Esophagus muscularis mucosa (tissue), 4 donors: ENCODE measurements at places on chromosomes 3 and 15. TPM values are rescaled to one million over a fixed set of nuclear protein-coding genes. Genes with fewer than 3 reads are reported as not detected.

Gene P2RY1
- total RNA-seq = 1.7 TPM

Gene ANKRD63
- not detected for total RNA-seq

Gene REC114
- not detected for total RNA-seq

Gene GALNT15
- 320 TPM for total RNA-seq

Gene GRM2
- total RNA-seq = not detected

Gene FBXL2
- total RNA-seq = 6.3 TPM

GRCh38 chr15:88890495-88890894 is 4.8 kb downstream of the HAPLN3 start:
- no peak for DNase-seq

DNA sequence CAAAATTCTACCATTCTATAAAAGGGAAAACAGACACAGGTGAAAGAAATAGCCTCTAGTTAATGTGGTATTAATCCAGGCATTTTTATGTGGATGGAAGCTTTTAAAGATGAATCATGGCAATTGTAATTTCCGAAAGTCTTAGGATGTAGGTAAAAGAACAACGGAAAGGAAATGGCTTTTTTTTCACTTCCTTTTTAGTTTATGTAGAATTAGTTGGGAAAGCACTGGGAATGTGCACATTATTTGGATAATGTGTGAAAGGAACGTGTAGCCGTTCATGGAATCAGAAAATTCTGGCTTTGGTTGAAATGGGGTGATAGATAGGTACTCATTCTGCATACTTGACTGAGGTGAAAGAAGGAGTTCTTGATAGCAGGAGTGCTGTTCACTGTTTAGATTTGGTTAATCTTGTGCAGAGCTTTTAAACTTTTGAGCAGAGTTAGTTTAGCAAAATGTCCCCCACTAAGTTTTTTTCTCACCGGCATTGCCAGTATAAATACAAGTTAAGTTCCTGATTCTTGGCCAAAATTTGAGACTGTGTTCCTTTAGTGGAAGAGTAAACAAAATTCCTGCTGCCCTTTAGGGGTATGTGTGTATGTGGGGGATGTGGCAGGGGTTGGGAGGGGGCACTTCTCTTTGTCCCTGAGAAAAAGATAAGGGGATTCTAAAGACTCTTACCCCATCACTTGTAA is 20.2 kb upstream of the UTS2B start:
- DNase-seq = no peak

DNA sequence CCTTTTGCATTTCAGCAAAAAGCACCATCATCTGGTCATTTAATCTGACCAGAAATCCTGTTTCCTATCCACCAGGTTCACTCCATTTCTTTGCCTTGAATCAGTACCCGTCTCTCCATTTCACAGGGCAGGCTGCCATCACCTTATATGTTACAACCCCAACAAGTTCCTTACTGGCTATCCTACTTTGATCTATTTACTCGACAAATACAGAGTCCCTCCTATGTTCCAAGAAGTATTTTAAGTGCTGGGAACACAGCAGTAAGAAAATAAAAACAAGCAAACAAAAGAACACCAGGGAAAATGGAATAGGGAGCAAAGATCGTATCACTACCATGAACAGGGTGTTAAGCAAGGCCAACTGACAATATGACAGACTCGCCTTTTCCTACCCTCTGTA is 295.2 kb upstream of the WNT5A start:
- peak; percentile 37 for DNase-seq

DNA sequence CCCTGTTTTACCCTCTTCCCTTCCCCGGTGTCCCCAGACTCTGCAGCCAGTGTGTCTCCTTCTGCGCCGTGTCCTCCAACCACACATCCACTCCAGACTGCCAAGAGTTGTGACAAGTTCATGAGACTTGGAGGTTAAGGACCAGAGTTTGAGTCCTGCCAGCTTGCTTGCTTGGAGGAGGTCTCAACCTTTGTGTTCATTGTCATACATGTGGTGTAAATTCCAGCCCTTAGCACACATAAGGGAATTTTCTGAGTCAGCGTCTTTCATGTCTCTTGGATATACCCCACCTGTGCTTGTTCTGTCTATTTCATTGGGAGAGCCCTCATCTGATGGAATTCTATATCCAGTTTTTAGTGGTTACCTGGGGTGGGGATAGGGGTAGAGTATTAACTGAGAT is 13.3 kb downstream of the CORO2B start:
- no peak for DNase-seq

DNA sequence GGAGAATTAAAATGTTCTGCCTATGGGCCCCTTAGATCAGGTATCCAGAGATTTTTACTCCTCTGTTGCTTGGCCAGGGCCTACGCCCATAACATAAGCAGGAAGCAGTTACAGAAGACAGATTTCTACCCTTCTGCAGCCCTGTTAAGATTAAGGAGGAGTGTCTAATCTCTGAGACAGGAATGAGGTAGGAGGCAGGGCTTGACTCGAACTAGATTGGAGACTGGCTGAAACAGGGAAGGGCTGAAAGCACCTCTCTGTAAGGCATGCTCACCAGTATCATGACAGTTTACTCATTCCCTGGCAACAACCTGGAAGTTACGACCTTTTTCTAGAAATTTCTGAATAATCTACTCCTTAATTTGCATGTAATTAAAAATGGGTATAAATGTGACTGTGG is 16.7 kb downstream of the PLA2G4D start:
- no peak for DNase-seq

DNA sequence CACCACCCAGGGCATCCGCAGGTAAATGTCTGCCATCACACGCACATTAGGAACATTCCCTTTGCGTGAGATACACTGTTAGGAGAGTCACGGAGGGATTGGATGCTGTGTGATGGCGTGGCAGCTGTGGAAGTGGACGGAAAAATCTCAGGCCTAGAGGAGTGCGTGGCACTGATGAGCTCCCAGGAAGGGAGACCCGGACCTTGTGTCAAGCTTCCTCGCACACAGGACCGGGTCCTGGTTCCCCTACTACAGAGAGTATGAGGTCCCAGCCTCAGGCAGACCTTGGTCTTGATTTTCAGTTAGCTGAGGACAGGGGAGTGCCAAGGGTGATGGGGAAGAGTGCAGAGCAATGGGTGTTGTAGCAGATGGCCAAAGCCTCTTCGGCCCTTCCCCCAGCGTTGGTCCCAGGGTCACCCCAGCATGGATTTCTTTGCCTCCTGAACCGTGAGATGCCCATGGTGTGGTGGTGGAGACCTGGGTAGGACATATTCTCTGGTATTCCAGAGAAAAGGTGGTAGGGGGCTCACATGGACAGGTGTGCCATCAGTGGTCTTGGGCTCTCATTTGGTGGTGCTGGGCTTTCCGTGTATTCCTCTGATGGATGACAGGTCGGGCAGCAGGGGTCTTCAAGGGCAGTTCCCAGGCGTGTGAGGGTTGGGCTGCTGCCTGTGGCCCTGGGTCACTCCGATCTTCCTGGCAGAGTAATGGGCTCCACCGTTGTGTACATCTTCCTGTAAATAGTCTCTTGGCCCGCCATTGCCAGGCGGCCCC is 105.1 kb downstream of the SNRPN start:
- DNase-seq = no peak

DNA sequence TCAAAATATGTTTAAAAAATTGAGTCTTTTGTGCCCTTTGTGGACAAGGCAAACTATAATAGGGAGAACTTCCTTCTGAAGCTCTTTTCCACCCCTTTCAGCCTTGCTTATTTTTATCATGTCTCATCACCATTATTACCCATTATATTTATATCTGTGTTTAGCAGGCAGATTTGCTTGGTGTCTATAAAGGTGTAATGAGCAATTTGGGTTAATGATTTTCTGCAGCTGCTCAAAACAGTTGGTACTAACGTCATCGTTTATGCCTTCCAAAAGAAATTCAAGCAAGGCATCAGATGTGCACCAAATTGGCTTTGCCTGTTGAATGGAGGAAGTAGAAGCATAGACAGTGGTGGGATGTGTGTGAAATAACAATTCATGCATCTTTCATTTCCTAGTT is 483.7 kb upstream of the SGO1 start:
- no peak for DNase-seq

DNA sequence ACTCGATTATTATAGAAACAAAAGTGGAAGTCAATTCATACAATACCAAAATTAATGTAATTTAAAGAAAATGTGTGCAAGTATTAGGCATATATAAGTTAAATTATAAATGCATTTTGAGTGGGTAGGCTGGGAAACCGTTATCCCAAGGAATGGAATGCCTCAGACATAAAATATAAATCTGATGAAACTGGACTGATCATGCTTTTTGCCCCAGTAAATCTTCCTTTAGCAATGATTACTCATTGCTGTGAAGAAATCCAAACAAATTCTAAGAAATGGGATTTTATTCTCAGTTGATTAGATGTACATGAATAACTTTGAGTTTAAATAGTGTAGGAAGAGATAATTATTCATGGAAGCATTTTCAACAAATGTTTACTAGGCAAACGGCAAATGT is 185.5 kb upstream of the KCNMB2 start:
- DNase-seq = no peak

DNA sequence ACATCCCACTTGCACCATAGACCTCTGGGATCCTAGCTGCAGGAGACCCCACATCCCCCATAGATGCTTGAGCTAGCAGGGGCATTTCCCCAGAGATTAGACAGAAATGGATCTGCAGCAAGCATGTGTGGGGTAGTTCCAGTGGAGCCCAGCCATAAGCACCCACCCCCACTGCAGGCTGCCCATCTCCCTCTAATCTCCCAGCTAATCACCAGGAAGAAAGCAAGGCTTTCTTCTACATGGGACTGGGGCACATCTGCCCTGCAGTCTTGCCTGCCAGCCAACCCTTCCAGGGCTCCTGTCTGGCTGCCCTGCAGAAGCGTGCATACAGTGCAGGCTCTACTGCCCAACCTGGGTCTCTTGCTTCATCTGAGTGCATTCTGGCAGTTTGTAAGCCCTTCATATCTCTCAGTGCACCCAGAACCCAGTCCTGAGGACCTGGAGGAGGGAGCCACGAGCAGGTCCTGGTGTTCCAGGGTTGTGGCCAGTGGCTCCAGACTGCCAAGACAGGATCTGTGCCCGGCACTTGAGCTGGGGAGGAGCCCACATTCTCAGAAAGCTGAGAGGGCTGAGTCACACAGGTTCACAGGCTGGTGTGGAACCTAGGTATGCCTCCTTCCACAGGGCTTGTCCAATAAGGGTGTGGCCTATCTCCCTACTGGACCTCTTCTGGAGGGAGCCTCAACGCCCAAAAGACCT is 49.9 kb upstream of the IGSF11 start:
- DNase-seq = no peak

GRCh38 chr15:49323207-49323606 is 99.8 kb upstream of the FGF7 start:
- no peak for DNase-seq

DNA sequence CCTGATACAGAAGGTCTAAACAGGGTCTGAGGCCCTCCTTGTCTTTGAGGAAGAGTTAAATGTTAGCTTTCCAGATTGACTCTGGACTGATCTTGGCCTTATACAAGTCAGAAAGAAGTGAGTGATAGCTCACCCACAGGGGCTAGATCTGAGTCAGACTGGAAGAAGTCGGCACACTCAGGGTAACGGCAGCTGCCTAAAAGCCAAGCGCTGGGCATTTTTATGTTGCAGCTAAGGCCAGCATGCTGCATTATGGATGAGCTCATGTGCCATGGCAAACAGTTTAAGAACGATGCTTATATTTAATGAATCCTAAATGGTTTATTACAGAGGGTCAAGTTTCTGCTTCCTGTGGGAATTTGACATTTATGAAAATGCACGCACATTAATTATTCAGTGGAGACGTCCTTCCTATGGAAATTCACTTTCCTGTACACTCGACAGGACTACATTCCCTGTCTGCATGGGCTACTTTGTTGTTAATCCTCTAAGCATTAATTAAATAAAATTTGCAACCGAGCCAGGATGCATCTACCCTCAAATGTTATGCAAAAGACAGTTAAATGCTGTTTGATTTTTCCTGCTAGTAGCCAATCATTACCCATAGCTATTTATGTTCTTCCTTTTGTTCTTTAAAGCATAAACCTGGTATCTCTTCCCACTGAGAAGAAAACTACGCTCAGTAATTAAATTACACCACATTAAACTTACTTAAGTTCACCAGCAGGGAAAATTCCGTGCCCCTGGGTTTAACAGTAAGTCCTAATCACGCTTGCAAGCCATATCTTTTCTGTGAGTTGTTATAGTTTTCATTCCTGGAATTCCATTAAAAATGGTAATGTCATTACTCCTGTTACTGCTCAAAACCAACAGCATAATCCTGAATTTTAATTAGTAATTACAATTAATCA is 762.7 kb upstream of the CFAP20DC start:
- DNase-seq = no peak

DNA sequence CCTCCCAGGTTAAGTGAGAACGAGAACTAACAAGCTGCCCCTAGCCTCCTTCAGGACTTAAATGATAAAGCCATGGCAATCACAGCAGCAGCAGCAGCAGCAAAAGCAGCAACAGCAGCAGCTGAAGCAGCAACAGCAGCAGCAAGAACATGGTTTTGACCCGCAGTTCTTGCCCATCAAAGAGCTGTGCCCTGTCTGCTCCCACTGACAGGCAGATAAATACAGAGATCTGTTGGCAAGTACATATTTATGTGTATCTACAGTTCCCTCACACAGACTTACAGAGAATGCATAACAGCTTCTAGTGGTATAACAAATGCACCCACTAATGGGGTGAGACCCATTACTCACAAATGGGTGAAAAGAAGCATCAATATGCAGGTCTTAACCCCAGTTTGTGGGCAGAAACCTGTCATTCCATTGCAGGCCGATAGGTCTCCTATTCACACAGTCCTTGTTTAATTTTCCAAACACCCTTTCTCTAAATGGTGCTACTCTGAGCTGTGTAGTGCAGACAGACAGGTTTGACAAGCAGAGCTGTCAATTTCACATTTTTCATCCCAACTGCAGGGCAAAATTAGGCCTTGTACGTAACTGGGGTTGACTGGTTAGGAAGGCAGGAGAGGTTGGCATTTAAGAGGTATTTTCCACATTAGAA is 316.3 kb downstream of the TIGIT start:
- DNase-seq = no peak

GRCh38 chr15:81007428-81008064 is 6.8 kb downstream of the TLNRD1 start:
- DNase-seq = no peak

DNA sequence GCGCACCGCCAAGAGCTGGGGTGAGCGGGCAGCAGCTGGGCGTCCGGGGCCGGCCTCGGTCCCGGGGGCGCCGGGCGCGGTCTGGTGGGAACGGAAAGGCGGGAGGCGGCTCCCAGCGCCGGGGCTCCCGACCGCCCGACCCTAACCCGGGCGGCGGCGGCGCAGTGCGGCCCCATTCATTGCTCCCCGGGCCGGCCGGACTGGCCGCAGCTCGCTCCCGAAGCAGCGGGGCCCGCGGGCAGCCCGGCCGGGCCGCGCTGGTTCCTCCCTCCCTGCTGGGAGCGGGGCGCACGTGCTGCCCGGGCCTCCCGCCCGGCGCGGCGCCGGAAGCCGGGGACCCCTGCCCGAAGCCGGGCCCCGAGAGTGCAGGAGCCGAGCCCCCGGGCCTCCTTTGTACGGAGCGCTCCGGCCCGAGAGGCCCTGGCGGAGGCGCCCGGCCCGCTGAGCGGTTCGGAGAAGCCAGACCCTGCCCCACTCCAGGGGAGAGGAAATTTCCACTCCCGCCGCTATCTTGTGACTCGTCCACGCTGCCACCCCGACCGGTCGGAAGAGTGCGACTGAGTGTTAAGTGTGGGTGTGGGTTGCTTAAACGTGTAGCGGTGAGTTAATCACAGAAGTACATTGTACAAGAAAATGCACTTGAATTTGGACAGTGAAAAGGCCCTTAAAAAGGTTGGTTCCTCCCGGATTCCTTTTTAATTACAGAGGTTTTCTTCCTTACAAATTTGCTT is 613 bp downstream of the ATP1B3 start:
- no peak for DNase-seq

GRCh38 chr3:13658681-13659080 is 109.8 kb downstream of the FBLN2 start:
- no peak for DNase-seq
